ENCODE measurements at places on chromosomes 4 and X. TPM values are rescaled to one million over a fixed set of nuclear protein-coding genes. Genes with fewer than 3 reads are reported as not detected.
A peak's percentile ranks its signal among the peaks of the same experiment; 100 is the strongest.

DNA sequence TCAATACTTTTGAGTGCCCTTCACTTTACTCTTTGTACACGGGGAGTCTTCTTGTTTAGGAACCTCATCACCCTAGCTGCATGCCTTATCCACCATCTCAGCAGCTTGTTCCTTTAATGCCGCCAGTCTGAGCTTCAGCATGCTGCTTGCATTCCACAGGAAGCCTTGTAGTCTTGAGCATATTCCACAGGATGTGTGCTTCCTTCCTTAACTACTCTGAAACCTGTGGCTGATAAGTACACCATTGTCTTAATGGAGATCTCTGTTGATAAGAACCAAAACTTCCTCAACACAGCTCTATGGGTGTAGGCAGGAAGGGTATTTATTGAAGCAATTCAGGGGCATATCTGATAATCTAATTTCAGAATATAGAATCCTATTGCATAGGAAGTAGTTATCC is 24.4 kb upstream of the CCNI start:
- no peak for DNase-seq

DNA sequence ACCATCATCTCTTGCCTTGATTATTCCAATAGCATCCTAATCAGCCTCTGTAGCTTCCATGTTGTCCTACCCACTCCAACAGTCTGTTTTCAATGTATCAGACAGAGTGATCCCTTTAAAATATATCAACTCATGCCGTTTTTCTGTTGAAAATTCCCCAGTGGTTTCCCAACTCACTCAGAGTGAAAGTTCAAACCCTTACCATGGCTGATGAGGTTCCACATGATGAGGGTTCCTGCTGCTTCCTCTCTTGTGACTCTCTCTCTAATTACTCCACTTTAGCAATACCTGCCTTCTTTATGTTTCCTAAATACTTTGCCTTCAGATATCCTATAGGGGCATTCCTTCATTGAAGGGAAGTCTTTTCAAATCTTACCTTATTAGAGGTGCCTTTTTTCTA is 334.7 kb downstream of the PPP1R2C start:
- DNase-seq = no peak

IL1RAPL2 gene
- 0.71 TPM for polyA plus RNA-seq

ANKRD37 gene
- 3.6 TPM for polyA plus RNA-seq

- DNase-seq = no peak
These were observed 1.8 kb downstream of the CCNI start for GRCh38 chr4:77073981-77074380.

DNA sequence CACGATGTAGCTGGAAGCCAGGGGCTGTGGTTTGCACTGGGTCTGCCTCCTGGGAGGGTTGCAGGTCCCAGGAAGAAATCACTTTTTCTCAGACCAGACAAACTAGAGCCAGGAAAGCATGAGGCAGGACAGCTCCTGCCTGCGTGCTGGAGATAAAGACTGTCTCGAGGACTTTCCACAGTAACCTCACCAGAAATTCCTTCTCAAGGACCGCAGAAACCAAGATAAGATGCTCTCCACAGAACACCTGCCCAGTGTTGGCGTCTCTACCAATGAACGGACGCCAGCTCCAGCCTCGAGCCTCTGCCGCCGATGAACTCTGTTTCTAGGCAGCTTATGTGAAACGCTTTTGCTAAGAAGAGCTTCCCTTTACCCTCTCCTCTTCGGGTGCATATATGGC is 76.9 kb upstream of the AFAP1 start:
- DNase-seq = no peak

DNA sequence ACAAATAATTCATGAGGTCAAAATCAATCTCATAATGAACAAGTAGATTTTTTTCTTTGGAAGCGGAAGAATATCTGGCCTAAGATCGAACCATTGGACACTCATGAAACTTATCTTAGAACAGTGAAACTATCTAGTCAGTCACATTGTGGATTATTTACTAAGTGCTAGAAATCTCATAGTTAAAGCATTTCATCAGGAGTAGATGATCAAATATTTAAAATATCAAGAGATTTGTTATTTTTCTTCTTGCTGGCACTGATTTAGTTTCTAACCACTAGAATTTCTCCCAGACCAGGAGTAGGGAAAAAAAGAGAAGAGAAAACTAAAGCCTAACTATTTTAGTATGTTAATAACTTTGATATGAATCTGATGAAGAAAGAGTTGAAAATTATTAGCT is 105.5 kb downstream of the SHROOM3 start:
- DNase-seq = no peak

DNA sequence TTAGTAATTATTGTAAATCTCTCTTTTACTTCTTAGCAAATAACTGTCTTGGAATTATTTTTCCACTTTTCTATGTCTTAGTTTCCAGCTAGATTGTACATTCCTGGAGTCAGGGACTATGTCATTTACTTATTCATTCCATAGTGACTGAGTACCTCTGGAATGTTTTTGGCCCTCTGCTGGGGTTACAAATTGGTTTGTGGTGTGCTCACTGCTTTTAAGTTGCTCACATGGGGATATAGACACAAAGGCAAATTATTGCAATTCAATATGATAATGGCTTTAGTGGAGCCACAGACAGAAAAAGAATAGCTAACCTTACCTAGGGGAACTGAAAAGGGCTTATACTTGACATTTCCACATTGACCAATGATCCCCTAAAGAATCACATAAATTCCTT is 63.7 kb upstream of the PDGFRA start:
- DNase-seq = peak; percentile 78

GRCh38 chr4:188639479-188640100 is 500.3 kb downstream of the TRIML1 start:
- DNase-seq = no peak

DNA sequence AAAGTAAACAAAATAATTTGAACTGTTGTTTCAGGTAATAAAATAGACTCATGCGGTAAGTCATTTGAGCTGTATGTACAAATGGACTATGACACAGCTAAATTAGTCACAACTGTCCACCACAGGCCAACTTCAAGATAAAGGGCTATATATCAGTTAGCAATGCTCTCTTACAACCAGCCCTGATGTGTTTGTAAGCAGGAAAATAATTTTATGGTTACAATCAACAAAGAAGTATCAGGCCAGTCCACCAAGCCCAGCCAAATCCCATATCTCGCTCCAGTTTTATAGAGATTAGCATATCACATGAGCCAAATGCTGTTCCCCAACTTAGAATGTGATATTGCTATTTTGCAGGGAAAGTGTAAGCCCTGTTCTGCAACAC is 511 bp upstream of the DUSP21 start:
- DNase-seq = no peak

DNA sequence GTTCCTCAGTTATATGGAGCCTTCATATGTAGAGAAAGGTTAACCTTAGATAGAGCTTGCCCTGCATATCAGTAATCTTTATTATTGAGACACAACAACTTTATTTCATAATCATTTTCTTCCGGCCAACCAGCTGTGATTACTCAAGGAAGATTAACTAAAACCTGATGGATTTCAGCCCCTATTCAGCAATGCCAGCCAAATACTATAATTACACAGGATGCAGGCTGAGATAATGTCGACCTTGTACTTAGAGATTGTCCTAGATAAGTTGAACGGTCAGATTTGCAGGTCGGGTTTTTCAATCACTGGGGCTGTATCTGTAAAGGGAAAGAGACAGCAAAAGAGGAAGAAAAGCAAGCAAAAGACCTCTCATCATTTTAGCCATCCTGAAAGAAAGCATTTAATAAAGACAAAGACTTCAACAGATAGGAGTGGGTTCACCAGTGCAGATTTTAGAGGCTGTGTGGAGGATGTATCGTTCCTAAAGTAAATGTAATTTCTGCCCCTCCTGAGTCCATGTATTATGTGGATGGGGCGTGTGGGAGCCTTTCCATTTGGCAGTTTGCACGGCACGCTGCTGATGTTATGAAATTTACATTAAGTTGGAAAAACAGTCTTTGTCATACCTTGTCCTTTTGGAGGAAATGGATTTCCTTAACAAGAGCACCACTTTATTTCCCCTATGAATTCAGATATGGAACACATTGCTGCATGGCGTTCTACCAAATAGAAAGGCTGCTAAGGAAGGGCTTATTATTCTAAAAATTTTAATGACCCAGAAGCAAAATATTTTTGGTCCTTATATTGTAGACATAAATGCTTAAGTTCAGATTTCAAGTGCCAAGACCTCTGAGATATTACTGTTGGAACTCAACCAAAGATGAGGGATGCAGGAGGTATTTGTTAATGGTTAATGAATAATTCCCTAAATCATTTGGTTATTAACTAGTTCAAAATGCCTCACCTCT is 496.7 kb downstream of the SPRY1 start:
- no peak for DNase-seq

DNA sequence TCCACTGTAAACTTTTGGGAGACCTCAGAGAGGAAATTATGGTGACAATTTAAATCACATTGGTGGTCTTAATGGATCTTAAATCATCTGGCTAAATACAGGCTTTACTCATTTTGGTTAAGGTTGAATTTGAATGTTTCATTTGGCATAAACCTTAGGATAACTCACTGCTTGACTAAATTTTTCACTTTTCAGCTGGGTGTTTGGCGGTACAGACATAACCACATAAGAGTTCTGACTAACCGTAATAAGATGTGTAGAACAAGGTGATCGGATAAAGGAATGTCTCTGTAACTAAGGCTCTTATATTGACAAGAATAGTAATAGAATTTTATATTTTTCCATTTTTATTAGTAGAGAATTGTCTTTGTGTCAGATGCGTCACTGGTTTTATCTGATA is 281.0 kb downstream of the BMPR1B start:
- DNase-seq = no peak

DNA sequence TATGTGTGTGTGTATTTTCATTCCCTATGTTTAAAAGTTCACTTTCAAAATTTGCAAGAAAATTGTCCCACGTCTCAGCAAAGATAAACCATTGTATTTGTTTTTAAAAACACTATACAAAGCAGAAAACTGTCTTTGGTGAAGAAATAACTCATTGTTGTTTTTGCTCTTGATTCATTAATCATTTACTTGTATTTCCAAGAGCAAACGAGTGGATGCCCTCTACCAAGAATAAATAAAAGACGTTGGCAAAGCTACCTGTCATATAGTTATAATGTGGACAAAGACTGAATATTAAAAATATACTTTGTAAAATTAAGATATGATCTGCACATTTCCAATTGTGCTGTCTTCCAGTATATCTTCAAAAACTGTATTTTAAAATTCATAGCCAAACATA is 210.9 kb upstream of the NDST3 start:
- no peak for DNase-seq

FRAS1 gene
- polyA plus RNA-seq = under 0.01 TPM

DNA sequence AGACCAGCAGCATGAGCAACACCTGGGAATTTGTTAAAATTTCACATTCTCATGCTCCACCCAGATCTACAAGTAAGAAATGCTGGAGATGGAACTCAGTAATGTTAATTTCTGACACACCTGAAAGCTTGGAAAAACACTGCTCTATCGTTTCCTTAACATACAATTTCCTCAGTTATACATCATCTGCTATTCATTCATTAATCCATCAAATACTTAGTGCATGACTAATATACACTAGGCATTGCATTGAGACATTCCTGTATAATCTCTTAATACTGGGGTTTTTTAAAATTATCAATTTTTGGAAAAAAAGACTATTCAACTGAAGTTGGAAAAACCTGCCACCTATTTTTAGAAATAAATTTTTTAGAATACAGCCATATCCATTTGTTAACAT is 106.1 kb downstream of the CHM start:
- no peak for DNase-seq

DNA sequence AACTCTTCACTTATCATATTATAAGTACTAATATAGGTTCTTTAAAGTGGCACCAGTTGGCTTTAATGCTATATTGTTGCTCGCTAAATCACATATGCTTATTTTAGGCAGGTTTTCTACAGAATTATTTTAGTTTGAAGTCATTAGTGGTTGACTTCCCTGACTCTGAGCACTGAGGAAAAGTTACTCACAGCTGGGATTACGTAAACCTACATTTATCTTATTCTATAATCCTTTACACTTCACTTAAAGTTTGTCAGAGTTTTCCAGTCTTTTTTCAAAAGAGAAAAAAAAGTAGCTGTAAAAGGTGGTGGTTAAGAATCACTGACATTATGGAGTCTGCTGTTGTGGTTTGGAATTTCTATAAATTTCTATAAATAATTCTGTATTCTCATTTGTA is 5.8 kb downstream of the UGT2B4 start:
- no peak for DNase-seq

- DNase-seq = no peak
These were observed 668.8 kb upstream of the PRKX start for GRCh38 chrX:4382273-4382672.
